NCI-H345 (cell line): ENCODE measurements at places on chromosomes 6 and 20.

GRCh38 chr6:110033749-110034666 lies 55.9 kb downstream of the GPR6 start:
- DNase-seq, result no peak

- DNase-seq, result no peak
Measured at GRCh38 chr6:90251295-90251992, 45.2 kb downstream of the BACH2 start.

- DNase-seq, result no peak
Measured at GRCh38 chr20:31739550-31739977, 474 bp downstream of the TPX2 start.

DNA sequence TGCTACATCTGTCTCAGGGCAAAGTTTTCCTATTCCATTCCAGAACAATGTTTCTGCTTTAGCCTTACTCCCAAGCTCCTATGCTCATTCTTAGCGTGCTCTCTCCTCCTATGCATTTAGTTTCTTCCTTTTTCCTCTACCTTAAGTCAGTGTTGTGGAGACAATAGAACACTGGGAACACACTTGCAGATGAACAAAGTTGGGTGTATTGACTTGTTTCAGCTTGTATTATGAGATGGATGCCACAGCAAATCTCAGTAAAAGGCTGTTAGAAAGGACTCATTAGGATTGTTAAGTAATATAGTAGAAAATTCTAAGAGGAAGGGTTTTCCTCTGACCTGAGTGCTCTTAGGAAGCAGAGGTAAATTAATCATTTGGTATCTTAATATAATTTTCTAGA lies 48.4 kb downstream of the BMP5 start:
- DNase-seq, result no peak

- DNase-seq, result no peak
Measured at GRCh38 chr6:144083172-144083571, 12.2 kb downstream of the SF3B5 start.

GRCh38 chr20:17786221-17786718 lies 86.5 kb downstream of the BANF2 start:
- DNase-seq, result no peak

GRCh38 chr6:2626401-2626800 lies 124.3 kb downstream of the MYLK4 start:
- DNase-seq, result no peak
